ENCODE measurements at places on chromosomes 1 and 21.

- DNase-seq = no peak
Observed at GRCh38 chr1:216670118-216670883, 52.9 kb downstream of the ESRRG start.

- DNase-seq = no peak
Observed at GRCh38 chr1:177448652-177449357, 278.0 kb downstream of the BRINP2 start.

DNA sequence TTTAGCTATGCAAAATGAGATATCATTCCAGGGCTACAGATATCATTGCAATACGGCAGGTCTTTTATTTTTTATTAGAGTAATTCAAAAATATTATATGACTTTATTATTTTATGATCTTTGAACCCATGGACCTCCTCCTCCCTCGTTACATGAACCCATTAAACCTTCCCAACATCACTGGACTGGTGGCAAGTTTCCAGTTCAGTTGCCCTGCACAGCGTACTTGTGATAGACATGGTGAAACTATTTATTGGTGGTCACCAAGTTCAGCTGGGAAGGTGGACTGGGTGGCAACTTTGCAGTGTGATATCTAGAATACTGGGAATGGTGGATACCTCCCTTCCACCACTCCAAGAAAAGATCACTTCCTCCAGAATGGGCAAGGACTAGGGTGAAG is 52.5 kb downstream of the SLC30A10 start:
- DNase-seq = no peak

GRCh38 chr1:85707267-85707989 is 805 bp downstream of the ZNHIT6 start:
- DNase-seq = no peak

DNA sequence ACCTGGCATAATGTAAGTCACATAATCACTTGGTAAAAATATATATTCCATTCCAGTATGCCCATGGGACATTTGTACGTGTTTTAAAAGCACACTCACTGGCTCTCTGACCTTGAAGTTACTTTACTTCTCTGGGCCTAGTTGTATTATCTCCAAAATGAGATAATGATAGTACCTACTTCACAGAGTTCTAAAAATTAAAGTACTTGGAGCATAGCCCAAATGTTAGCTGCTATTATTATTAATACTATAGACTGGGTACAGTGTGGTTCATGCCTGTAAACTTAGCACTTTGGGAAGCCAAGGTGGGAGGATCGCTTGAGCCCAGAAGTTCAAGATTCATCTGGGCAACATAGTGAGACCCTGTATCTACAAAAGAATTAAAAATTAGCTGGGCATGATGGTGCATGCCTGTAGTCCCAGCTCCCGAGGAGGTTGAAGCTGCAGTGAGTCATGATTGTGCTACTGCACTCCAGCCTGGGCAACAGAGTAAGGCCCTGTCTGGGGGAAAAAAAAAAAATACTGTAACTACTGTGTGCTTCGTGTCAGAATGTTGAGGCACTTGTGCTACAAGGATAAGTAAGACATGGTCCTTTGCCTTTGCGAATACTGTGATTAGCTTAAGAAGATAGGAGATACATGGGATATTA is 45.7 kb downstream of the TDRD5 start:
- DNase-seq = no peak

- peak; percentile 78 for DNase-seq
Observed at GRCh38 chr1:235883261-235883927, 16.7 kb upstream of the LYST start.

DNA sequence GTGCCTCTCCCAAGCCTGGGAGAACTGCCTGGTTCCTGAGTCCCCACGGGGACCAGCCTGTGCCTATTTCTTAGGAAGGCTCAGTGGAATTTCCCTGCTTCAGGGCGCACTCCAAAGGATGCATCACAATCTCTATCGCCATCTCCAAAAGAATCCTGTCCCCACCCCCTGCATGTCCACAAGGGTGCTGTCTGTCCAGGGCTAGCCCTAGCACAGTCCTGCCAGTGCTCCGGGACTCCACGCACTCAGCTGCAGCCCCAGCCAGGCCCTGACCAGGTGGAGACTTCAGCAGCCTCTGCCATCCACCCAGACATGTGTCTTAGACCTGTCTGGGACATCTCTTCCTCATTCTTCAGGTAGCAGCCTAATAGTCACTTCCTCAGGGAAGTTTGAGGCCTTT is 199.7 kb downstream of the GRIK3 start:
- no peak for DNase-seq

DNA sequence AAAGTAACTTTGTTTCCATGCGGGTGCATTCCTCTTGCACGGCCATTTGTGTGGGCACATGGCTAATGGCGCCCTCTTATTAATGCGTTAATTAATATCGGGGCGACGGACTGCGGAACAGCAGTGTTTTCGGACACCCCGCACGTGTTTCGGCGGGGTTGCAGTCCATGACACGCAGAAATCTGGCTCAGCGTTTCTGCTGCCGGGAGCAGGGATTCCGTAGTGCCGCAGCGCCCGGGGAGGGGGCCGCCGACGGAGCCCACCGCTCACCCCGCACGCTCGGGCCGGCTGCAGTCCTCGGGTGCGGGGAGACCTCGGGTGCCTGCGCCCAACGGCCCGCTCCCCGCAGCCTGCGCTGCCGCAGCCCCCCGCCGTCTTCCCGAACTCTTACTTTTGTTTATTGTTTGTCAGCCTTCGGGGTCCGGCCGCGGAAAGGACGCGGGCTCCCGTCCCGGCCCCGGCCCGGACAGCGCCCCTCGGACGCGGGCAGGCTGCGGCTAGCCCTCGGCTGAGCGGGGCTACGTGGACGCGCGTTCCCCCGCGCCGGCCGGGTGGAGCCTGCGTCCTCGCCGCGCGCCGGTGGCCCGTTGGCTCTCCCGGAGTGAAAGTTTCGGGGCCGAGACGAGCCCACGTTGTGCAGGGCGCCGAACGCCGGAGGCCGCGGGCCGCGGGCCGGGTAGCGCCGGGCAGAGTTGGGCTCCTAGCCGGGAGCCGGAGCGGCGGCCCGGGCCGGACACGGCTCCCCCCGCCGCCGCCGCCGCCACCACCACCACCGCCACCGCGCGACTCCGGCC is 849 bp downstream of the NFIA start:
- DNase-seq = no peak

DNA sequence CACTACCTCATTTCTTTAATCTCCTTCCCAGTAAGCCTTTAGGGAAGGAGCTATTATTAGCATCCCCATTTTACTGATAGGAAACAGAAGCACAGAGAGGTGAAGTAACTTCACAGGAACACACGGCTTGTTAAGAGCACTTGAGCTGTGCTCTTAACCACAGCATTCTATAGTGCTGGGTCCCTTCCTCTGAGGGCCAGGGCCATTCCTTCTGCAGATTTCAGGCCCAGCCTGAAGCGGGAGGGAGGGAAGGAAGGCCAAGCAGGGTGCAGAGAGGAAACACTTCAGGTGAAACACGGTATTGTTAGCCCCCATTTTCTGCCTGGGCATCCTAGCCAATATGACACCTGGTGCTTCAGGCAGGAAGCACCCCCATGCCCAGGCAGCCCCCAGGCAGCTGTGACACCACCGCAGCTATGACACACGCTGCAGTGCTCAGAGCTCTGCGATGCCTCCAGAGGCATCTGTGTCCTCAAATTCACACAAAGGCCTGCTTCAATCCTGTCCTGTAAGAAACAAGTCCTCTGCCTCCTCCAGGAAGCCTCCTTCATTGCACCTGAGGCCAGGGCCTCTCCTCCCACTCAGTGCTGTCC is 4.5 kb upstream of the EXTL1 start:
- no peak for DNase-seq

DNA sequence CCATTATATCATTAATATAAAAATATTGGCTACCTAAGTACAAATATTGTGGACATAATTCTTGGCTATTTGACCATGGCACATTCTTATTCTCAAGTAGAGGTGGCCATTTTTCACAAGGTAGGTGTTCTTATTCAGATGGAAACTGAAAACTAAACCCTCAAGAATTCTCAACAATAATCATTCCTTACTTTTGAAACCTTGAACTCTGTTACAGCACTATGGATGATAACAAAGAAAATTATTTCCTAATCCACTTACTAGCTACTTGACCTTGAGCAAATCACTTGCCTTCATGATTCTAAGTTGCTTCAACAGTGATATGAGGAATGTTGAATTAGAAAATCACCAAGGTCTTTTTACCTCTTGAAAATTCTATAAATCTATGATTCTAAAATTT is 482.2 kb downstream of the PTPRC start:
- no peak for DNase-seq

DNA sequence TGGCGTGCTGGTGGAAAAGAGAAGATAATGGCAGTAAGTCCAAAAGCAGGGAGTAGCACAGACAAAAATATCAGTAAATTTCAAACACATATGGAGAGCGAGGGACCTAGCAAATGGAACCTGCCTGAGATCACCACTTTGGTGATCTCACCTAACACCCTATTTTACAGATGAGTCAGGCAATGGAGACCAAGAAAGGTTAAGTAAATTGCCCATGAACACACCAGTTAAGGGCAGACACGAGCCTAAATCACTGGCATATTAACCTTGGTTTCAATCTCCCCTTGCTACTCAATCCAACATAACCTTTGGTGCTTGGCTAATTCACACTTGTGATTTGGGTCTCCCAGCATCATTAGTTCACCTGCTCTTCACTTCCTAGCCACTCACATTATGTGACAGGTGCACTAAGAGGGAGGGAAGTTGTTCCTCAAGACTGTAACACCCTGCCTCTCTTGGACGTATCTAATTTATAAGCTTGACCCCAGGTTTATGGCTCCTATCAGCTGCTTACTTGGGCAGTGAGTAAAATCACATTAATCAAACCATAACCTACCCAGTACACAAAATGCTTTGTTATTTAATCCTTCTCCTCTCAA is 11.5 kb downstream of the ZNF697 start:
- no peak for DNase-seq

DNA sequence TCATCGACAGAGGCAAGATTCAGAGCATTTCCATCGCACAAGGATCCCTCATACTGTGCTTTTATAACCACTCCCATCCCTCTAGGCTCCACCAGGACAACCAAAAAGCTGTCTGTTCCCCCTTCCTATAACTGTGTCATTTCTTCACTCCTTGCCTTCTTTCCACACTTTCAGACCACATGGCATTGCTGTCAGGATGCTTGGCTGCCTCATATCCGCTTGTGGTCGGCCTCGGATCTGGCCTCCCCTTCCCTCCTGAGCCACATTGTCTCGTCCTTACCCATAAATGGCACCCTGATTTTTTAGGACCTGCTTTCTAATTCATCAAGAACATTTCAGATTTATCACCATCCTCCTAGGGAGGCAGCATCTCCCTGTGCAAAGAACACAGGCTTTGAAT is 80.5 kb downstream of the HIVEP3 start:
- no peak for DNase-seq

GRCh38 chr1:202844935-202845334 is 34.2 kb downstream of the PCAT6 start:
- DNase-seq = no peak

DNA sequence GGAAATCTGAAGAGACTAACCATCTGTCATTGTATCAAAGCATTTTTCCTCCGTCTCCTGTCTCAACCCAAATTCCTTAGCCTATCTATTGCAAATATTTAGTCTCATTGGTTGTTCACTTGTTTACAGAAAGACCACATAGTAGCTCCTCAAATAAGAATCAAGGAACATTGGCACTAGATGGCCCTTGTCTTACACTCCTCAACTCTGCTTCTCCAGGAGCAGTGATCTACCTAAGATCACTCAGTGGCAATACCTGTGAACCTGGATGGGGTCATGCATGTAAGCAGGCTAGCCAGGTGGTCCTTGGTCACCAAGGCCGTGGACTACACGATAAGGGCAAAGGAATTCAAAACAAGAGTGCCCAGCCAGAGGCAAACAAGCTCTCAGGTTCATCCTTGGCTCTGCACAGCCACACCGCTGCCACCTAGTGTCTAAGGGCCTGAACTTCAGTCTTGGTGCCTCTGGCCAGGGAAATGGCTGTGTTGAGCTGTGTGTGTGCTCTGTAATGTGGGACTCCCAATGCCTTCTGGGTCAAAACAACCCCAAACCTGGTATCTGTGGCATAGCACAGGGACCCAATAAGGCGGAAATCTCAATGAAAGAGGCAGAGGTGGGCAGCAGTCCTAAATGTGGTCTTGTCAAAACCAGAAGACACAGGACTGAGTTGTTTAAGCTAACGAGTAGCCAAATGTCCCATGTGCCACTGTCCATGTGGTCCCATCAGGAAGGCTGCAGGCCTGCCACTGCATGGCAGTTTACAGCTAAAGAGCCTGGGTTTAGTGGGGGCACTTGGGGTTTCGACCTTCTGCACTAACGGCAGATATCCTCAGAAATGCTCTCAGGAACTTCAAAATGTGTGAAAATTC is 54.5 kb downstream of the GPR161 start:
- DNase-seq = peak; percentile 23

DNA sequence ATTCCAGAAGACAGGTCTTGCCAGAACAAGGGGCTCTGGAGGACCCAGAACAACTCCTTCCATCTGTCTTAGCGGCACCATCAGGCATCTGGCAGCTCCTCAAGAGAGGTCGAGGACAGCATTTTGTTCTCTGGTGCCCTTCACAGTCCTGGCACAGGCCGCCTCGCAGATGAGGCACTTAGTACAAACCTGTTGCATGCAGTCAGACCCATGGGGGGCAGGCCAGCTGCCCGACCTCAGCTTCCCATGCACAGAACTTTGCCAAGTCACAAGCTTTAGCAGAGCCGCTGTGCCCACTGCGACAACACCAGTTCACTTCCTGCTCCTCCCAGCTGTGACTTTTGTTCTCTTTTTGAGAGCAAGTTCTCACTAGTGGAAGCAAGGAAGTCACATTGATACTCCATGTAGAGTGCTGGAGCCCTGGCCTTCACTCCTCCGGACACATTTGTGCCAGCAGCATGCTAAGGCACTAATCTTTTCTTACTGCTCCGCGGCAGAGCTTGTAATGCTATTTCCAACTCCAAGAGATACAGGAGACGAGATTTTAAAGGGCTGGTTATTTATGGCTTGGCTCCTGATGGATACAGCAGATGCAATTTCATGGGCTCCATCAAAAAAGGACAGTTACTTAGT is 44.6 kb downstream of the HMGB4 start:
- DNase-seq = no peak

GRCh38 chr21:44286716-44287632 is 1.3 kb downstream of the AIRE start:
- DNase-seq = no peak

GRCh38 chr1:15430787-15431570 is 7.3 kb upstream of the CTRC start:
- DNase-seq = no peak

DNA sequence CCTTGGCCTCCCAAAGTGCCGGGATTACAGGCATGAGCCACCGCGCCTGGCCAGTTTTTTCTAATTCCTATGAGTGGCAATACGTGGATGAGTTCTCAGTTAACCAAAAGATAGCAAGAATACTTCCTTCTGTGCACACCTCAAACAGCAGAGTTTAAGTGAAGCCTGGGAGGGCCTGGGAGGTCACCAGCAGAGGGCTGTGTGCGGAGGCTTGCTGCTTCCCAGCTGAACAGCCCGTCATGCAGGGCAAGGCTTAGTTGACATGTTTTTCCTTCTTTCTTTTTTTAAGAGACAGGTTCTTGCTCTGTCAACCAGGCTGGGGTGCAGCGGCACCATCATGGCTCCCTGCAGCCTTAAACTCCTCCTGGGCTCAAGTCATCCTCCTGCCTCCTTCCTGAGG is 17.8 kb downstream of the GNG4 start:
- no peak for DNase-seq

GRCh38 chr21:44064852-44065403 is 42.3 kb upstream of the PWP2 start:
- DNase-seq = no peak

GRCh38 chr1:42730002-42730401 is 10.0 kb downstream of the CLDN19 start:
- no peak for DNase-seq

- DNase-seq = no peak
Observed at GRCh38 chr1:85229574-85230097, 28.8 kb upstream of the SYDE2 start.
